ENCODE measurements at places on chromosomes 6 and 20.

DNA sequence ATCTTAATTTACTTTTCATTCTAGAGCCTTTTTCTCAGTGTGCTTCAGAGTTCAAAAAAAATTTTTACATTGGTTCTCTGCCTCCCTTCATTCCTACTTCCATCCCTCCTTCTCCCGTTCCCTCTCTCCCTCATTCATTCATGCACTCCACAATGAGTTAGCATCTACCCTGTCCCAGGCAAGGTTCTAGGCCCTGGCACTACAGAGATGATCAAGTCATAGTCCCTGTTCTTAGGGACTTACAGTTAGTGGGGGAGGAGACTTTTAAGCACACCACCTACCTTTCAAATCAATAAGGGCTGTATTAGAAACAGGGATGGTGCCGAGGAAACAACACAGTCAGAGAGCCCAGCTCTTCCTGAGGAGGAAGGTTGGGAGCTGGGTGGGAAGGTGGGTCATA, 40.3 kb downstream of the MAP3K5 start:
- DNase-seq: no peak

- no peak for DNase-seq
Observed at GRCh38 chr6:155196911-155197310, 66.9 kb upstream of the CLDN20 start.

DNA sequence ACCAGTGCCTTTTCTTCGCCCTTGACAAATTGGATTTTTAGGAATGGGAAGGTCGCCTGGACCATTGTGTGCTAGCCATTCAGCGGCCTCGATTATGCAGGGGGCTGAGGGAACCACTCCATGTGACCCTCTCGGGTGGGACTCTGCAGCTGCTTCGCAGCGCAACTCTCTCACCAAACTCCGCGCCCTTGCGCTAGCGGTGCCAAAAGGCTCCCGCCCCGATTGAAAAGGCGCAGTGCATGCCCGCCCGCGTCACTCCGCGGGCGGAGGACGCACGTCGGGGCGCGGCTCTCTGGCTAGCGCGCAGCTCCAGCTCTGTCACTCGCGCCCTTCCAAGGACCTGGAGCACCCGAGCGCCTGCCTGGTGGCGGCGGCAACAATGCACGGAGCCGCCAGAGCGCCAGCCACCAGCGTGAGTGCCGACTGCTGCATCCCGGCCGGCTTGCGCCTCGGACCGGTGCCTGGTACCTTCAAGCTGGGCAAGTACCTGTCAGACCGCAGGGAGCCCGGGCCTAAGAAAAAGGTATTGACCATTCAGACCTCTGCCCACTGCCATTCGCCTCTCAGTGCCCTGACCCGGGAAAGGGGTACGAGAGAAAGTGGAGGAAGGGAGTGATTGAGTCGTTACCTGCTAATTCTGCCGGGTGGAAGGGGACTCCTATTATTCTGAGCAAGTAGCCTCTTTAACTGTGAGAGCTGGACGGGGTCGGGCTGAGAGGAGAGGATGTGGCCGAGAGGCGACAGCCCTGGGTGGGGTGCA, at the start of gene PRDM13:
PRDM13 (plus strand) TSS at position 178 of the 760 bp plus-strand sequence; CDS start at position 380, 202 bp downstream.
- no peak for DNase-seq

DNA sequence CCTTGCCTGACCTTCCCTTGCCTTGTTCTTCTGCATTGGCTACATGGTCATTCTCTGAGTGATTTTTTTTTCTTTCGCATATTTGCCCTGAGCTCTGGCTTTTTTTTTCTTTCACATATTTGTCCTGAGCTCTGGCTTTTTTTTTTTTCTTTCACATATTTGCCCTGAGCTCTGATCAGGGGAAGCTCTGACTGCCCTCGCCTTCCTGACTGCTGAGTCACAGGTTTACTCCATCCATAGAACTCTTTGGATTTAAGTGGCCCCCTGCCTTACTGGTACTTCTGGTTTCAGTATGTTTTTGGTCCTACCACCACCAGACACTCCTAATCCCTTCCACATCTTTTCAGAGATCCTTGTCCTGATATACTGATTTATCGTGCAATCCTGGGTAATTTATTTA, 201.1 kb downstream of the OGFRL1 start:
- DNase-seq: no peak

DNA sequence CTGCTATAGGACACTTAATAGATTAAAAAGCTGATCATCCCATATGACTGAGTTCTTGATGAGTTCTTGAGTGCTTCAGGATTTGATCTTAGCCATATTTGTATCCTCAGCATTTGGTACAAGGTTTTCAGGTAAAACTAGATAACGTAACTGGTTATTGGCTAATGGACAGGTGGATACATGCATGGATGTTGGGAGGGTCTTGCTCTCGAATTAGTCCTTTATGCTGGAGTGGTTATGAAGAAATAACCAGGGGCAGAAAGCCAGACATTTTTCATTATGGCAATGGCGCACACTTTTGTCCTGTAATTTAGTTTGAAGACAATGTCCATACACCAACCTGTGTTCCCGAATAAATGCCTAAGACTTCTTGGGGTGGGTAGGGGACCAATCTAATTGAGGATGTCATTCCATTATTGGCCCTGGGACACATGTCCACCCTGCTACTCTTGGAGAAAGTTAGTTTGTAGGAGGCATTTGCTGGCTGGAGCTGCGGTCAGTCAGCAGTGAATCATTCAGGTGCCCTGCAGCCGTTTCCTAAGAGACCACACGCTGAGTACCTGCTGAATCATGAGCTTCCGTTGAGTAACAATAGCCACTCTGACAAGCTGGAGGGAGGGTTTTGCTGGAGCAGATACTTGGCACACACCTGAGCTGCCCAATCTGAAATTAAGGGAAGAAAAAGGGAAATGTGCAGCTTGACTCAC, 194.4 kb downstream of the FOXA2 start:
- DNase-seq: no peak

GRCh38 chr20:12786276-12786675, 222.5 kb upstream of the SPTLC3 start:
- no peak for DNase-seq

GRCh38 chr6:140032189-140032588, 657.7 kb upstream of the CITED2 start:
- DNase-seq: no peak

GRCh38 chr6:99993533-99994251, at the start of gene MCHR2:
MCHR2 (minus strand) TSS chr6:99994223; CDS start chr6:99956147, 38,076 bp downstream.
- no peak for DNase-seq

GRCh38 chr6:106885679-106886078, 88.8 kb downstream of the CD24 start:
- no peak for DNase-seq

GRCh38 chr20:38581013-38581412, at the start of gene ADIG:
ADIG (plus strand) TSS chr20:38581197; CDS start chr20:38581251, 54 bp downstream.
- DNase-seq: no peak

Data from stimulated activated CD4-positive, alpha-beta T cell treated with anti-CD3 and anti-CD28 coated beads, Interleukin-12 subunit alpha, Interleukin-12 subunit beta, amount 100 ng/mL, for 24 hours (primary cell).